ENCODE measurements at places on chromosomes 16 and 17.

GRCh38 chr16:23060458-23061320 lies 88.6 kb downstream of the USP31 start:
- peak; percentile 23 for DNase-seq

GRCh38 chr17:82653651-82654528 lies 5.6 kb upstream of the WDR45B start:
- DNase-seq, result no peak

DNA sequence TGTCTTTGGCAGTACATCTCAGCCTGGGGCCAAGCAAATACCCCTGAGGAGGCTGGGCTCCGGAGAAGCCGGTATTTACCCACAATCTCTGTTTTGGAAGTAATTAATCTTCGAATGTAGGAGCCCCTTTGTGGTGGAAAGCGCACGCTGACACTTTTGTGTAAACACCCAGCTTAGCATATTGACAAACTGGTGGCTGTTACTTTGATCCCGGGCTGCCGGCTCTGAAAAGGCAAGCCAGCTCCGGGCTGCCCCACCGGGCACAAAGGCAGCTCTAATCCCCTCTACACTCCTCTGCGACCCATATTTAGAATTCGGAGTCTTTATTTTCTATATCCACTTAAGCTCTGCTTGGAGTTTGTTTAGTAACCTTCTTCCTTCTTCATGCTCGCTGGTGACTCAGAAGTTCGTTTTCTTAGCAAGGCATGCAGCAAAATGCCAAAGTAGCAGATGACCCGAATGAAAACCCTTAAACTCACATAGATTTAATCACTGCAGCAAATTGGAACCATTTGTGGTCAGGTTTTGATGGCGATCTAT lies 144.0 kb upstream of the IRX3 start:
- no peak for DNase-seq

DNA sequence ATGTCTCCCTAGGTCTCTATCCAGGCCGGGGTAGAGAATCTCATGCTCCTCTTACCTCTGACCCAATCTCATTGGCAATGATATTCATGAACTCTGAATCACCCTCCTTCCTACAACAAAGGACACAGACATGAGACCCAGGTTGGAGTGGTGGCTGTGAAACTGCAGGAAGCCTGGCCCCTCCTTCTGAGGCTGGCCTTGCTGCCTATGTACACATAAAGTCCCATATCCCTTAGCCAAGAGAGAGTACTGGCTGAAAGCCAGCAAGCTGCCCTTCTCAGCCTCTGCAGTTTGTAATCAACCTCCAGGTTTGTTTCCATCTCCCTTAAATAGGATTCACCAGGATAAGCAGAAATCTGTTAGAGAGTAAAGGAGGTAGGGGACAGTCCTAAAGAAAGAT lies 10.6 kb downstream of the AARSD1 start:
- DNase-seq, result no peak

GRCh38 chr16:57384248-57385070 lies 12.2 kb downstream of the CX3CL1 start:
- no peak for DNase-seq

GRCh38 chr16:64933885-64934284 lies 188.0 kb downstream of the CDH11 start:
- DNase-seq, result no peak

DNA sequence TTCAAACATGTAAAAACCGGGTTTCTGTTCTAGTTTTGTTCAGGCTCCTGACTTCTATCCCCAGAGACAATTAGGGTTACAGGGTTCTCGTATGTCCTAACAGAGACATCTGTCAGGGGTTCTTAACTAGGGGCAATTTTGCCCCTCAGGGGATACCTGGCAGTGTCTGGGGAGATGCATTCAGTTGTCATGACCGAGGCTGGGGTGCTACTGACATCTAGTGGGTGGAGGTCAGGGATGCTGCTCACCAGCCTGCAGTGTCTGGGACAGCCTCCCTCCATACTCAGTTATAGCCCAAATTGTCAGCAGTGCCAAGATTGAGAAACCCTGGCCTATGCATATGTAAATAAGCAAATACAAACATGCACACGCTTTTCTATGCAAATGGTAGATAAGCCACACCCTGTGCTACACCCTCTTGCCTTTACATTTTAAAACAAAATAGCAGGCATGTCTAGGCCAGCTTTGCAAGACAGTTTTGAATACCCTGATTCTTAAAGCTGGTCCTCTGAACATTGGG lies 37.4 kb downstream of the CLEC16A start:
- no peak for DNase-seq

GRCh38 chr16:85550953-85551924 lies 61.9 kb upstream of the GSE1 start:
- DNase-seq, result no peak

- DNase-seq, result no peak
Observed at GRCh38 chr17:19558946-19559345, 25.3 kb downstream of the SLC47A1 start.

DNA sequence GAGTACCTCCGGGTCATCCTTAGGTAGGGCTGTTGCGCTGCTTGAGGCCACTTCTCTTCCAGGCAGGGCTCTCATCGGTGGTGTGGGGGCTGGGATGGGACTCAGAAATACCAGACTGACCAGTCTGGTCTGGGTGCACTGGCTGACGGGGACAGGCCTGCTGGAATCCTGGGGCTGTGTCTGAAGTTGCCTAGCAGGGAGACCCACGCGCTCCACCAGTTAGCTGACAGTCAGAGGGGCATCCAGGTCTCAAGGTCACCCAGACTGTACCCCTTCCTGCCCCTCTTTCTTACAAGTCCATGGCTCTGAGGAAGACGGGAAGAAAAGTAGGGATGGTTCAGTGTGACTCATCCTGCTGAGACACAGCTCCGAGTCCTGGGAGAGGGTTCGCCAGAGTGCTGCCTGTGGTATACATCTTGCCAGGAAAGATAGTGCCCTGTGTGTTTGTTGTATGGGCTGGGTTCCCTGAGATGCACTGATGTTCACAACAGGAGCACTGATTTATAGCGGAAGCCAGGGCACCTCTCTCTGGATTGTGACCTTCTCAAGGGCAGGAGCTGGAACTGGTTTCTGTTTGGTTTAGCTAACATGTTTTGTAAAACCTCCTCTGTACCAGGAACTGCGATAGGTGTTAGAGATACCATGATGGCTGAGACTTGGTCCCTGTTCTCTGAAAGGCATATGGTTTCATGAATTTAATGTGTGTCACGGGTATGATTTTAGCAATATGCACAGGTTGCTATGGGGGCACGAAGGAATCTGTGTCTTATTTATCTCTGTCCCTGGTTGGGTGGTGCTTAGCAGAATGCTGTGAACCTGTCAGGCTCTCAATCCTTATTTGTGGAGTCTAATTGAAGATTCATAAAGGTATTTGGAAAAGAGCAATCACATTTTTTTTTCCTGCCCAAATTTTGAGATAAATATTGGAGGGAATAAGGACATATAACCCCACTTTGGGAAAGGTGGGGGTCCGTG lies 97.5 kb downstream of the OR1D5 start:
- DNase-seq, result no peak

GRCh38 chr16:56824331-56824730 lies 40.7 kb upstream of the SLC12A3 start:
- no peak for DNase-seq

DNA sequence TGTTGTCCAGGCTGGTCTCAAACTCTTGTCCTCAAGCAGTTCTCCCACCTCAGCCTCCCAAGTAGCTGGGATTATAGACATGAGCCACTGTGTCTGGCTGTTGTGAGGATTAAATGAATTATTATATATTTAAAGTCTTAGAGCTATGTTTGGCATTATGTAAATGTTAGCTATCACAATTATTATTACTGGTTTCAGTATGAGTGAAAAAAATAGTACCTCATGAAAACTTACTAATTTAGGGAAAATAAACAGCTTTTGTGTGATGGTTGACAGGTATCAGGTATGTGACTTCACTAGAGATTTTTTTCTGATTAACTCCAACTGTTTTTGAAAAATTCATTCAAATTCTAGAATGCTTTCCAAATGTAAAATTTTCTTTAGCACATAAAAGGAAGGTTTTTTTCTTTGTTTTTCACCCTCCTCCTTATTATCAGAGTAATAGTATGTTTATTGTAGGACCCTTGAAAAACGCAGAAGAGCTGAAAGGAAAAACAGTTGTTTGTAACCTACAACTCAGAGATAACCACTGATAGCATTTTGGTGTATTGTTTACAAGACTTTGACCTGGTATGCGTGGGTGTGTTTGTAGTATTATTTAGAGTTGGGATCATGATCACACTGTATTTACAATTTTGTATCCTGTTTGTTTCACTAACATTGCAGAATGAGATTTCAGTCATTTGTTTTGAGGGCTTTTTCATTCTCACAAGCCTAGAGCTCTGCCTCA lies 13.2 kb downstream of the NLK start:
- DNase-seq, result no peak

DNA sequence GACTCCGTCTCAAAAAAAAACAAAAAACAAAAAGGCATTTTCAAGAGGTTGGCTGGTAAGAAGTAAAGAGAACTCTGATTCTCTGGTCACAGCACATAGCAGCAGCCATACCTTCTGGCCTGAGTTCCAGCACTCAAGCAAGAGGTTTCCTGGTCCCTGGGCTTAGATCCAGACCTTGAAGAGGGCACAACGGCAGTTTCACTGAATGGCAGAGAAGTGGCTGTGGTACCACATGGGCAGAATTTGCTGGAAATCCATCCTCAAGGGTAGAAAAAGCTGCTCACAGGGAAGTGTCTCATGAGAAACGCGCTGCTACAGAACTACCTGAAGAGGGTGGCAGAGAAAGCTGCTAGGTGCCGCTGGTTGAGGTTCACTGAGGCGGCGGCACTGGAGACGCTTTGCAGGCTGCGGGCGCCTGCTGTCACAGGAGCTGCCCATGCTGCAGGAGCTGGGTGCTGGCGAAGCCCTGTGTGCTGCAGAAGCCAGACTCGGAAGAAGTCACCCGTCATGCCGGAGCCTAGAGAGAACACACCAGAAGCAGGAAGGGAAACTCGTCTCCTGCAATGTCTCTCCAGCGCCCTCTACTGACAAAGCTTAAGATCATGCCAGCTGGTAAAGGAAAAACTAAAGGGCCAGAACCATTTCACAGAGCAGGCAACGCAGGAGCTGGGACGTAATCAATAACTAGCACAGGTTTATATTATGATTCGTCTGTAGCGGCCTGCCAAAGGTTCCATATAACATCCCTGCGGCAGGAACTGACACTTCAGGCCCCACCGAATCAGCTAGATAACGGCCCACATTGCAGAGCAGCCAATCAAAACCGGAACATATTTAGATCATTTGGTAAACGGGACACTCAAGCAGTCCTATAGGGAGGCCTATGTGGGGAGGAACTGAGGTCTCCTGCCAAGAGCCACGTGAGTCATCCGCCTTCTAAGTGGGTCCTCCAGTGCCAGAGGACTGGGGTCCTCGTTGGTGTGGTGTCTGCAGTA lies 5.4 kb upstream of the ZNF213 start:
- DNase-seq, result peak; percentile 49

- DNase-seq, result no peak
Observed at GRCh38 chr17:82005701-82006348, 16.9 kb downstream of the CENPX start.

GRCh38 chr17:32519228-32520103 lies 32.7 kb downstream of the CDK5R1 start:
- no peak for DNase-seq

DNA sequence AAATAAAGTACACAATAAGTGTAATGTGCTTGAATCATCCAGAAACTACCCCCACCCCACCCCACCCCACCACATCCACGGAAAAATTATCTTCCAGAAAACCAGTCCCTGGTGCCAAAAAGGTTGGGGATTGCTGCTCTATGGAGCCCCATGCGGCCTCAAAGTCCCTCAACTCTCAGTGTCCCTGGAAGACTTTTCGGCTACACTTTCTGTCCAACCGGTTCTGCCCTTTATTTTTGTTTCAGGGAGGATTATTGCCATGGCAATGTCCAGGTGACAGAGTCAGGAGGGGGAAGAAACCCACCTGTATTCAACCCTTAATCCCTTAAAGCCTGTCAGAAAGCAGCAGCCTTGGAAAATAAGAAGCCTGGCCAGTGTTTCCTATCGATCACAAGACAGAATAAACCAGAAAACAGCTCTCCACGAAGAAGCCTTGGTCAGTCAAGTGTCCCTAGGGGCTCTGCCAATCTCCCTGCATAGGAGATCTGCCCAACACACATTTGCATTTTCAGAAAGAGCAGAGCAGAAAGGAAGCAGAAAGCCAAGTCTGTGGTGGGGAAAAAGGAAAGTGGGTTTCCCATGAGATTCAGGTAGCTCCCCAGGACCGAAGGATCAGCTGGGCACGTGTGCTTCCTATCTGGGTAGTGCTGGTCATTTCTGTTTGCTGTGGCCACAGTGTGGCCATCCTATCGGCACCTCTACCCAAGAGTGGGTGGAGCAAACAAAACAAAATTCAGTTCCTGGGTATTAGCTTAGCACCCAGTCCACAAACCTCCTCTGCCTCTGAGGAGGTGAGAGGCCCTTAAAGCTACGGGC lies 342.7 kb downstream of the SOX9 start:
- no peak for DNase-seq

- DNase-seq, result no peak
Observed at GRCh38 chr17:60586288-60586974, 13.6 kb upstream of the PPM1D start.

DNA sequence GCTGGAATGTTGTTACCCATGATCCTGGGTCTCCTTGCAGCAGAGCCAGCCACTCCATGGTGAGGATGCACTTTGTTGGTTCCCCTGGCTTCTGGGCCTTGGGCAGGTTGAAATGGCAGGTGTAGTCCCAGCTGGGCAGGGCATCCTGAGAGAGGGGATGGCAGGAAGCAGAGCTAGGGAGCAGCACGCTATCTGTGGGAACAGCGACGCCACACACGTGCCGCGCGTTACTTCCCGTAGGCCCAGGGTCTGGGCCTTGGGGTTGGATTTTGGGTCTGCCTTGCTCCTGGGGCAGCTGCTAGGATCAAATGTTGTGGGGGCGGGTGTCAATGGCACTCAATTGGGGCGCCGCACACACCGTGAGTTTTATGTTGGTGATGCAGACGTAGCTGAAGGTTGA lies 368.0 kb downstream of the CPPED1 start:
- DNase-seq, result no peak

GRCh38 chr16:84058664-84059063 lies 16.1 kb upstream of the SLC38A8 start:
- no peak for DNase-seq

Measured in stimulated activated CD8-positive, alpha-beta memory T cell treated with anti-CD3 and anti-CD28 coated beads, Interleukin-7, amount 100 ng/mL, for 1 hour (primary cell).